Hematopoietic multipotent progenitor cell treated with erythropoietin and hydrocortisone succinate and interleukin-3 and kit ligand, for 6 days (in vitro differentiated cells): ENCODE measurements at places on chromosomes 4 and X.

- no peak for DNase-seq
Observed at GRCh38 chr4:155688860-155689259, 22.2 kb downstream of the GUCY1A1 start.

- DNase-seq: no peak
Observed at GRCh38 chr4:140816806-140817510, 60.8 kb upstream of the TBC1D9 start.

- DNase-seq: no peak
Observed at GRCh38 chr4:84803720-84804119, 162.8 kb downstream of the WDFY3 start.

DNA sequence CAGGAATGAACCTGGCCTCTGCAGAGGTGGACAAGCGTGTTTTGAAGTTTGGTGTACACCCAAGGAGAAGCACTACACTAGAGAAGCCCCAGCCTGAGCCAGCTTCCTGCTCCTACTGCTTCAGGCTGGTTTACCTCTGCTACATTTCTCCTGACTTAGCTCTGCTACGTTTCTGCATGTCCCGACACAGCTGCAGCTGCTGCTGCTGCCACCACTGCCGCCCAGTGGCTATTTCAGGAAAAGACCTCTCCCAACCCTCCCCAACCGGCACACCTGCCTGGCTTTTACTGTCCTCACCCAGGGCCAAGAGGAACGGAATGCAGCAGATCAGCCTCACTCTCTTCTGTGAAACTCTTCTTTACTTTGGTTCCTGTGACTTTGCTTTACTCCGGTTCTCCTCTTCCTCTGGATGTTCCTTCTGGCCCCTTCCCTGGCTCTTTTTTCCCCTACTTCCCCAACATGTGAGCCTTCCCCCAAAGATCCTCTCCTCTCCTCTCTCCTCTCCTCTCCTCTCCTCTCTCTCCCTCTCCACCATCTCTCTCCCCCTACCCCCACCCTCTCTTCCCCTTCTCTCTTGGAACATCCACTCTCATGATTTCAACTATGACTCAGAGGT lies 3.1 kb upstream of the P2RY4 start:
- DNase-seq: peak; percentile 62

DNA sequence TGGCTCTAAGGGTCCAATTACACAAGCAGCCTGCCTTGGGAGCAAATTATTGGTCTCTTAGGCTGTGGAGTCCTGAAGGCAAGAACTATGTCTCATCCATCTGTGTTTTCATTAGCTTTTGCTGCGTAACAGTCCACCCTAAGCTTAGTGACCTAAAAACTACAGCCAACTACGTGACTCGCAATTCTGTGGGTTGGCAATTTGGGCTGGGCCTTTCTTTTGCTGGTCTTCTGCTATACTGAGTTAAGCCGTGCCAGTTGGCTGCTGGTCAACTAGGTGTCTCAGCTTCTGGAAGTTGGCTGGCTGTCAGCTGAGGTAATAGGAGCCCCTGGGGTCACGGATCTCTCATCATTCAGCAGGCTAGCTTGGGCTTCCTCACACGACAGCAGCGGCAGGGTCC lies 205.6 kb upstream of the S100G start:
- DNase-seq: no peak

DNA sequence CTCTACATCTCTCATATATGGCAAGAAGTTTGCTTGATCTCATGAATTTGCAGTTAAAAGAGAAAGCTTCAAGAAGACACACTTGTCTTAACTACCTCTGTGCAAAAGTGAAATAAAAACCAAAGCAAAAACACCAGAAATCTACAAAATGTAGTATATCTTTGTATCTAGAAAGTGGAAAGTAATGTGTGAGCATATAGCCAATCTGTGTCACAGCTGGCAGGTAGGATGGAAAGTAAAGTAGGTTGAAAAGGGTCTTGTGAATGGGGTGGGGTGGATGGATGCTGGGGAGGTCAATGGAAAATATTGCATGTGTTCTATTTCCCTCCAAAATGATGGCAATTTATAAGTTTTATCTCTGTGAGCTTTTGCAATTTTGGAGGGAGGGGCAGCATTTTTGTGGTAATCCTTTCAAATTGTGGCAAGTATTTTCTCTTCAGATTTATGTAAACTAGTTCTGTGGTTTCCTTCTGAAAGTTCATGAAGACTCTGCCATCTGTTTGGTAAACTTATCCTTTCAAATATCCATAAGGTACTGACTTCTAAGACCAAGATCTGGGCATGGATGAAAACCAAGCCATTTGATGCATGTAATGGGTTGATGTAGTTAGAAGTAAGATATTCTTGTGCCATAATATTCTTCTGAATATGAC lies 215.9 kb upstream of the GIMD1 start:
- DNase-seq: no peak

- DNase-seq: no peak
Observed at GRCh38 chr4:73505567-73505966, 24.0 kb downstream of the AFM start.

DNA sequence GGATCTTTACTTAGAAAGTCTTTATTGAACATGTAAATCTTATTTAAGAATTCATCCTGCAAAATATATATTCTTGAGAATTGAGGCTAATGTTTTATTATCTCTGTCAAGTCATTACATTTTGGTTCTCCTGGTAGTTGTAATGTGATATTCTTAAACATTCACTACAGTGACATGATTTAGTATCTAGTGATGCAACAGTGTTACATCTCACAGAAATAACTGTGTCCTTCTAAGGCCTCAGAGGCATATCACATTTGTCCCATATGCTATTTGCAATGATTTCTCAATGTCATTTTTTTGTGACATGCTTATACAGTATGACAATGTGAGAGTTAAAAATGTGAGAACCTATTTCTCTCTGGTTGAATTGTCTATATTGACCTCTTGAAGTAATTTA lies 34.1 kb downstream of the PRRG1 start:
- no peak for DNase-seq

DNA sequence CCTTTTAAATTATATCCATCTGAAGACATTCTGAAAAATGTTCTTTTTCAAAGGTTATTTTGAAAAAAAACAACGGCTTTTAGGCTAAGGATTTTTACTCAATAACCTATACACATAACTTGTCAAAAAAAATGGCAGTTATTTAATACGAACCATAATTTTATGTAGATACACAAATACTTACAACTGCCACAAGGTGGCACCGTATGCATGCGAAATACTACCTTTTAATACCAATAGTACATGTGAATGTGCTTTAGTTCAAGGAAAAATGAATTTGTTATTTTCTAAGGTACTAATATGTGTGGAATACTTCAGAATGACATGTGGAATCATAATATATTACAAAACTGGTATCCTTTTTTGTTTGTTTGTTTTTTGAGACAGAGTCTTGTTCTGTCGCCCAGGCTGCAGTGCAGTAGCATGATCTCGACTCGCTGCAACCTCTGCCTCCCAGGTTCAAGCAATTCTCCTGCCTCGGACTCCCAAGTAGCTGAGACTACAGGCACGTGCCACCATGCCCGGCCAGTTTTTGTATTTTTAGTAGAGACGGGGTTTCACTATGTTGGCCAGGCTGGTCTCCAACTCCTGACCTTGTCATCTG lies 4.6 kb upstream of the MAD2L1 start:
- DNase-seq: peak; percentile 80

DNA sequence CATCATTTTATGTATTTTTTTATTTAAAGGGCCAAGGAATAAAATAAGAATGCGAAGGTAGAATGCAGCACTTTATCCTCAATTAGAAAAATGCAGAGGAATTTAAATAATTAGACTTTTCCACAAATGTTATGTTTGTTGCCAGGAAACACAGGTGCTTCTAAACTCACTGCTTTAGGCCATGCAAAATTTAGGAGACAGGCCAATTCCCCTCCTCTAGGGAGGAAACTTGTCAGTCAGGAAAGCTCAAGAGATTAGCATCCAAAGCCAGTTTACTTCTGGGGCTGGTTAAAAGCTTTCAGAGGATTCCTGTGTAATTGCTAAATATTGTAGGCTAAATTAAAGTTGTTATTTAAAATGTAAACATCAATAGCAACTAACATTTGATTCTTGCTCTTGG lies 124.5 kb downstream of the DMD start:
- DNase-seq: no peak

GRCh38 chr4:102022343-102022742 lies 231.8 kb downstream of the BANK1 start:
- no peak for DNase-seq

DNA sequence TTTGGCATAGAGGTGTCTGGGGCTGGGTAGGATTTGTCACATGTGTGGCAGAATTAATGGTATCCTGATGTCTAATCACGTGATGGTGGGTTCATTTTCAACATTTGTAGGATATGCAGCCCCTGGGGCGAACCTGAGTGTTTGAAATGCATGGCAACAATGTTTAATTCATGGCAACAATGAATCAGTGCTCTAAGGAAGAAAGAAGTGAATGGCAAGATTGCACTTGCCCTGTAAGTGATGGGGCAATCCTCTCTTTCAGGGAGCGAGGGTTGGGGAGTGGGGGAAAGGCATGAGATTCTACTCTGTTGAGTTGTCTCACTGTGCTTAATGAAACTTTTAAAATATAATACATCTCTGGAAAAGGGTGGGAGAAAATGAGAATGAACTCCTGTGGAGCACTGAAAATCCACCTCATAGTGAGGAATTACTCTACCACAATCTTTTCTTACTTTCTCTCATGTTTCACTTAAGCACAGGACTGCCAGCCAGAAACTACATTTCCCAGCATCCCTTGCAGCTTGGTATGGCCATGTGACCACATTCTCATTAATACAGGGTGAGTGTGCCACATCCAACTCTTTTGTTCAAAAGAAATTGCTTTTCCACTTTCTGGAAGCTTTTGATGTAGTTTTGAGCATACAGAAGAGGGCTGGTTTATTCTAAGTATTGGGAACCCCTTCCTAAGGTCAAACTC lies 64.0 kb upstream of the PGM2 start:
- DNase-seq: peak; percentile 75

- no peak for DNase-seq
Observed at GRCh38 chr4:53981567-53981966, 82.8 kb downstream of the CHIC2 start.

DNA sequence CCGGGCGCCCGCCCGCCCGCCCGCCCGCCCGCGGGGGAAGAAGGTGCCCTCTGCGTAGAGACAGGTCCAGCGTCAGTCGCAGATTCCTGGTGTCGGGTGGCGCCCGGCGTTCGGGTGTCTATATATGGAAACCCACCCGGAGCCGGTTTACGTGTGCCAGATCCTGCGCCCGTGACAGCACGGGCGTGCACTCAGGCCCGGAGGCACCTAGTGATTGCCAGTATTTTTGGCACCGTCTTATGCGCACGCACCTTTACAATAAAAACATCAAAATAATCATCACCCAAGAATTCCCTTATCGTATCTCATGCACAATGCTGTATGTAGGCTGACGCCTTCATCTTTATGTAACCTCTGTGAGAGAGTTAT lies 519 bp downstream of the SLC25A4 start:
- DNase-seq: peak; percentile 33

GRCh38 chrX:136725441-136726104 lies 55.2 kb downstream of the ARHGEF6 start:
- DNase-seq: no peak

- DNase-seq: no peak
Observed at GRCh38 chr4:84956014-84956413, 10.5 kb downstream of the WDFY3 start.

GRCh38 chr4:132502096-132502552 lies 647.0 kb upstream of the PCDH10 start:
- DNase-seq: no peak

- peak; percentile 29 for DNase-seq
Observed at GRCh38 chr4:147786031-147786430, 54.1 kb downstream of the ARHGAP10 start.

- no peak for DNase-seq
Observed at GRCh38 chrX:99078301-99078700, 1331.8 kb downstream of the PCDH19 start.

- peak; percentile 22 for DNase-seq
Observed at GRCh38 chrX:154417157-154417556, 5.8 kb downstream of the TAFAZZIN start.

GRCh38 chr4:132334081-132334480 lies 815.0 kb upstream of the PCDH10 start:
- no peak for DNase-seq

DNA sequence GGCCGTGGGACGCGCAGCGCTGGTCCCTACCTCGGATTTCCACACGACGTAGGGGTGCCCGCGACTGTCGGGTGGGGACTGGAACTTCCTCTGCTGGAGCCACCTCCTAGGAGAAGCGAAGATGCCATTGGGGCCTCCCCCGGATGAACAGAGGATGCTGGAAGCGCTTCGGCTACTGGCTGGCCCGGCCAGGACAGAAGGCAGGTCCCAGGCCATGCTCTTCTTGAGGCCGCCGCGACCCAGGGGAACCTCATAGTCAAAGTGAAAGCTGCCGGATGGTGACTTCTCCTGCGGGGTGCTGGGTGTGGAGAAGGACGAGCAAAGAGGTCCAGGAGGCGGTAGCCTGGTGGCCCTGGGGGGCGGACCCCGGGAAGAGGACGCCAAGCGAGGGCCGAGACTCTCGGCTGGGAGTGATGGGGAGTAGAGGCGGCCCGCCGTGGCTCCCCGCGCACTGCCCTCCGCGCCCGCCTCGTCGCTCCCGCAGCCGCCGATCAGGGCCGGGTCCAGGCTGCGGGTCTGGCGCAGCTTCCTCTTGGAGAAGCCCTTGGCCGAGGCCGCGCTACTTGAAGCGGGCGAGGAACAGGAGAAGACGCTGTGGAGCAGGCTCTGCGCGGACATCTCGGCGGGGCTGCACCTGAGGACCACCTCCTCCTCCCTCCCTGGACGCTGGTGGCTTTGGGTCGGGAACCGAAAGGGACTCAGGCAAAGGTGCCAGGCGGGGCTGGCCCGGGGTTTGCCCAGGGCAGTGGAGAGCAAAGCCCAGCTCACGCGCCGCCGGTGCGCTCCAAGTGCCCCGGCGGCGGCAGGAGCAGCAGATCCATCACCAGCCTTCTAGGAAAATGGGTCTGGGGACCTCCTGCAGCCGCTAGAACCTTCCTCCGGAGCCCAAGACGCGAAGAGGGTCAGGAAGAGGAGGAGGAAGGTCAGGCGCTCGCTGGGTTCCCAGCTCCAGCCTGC lies 1.2 kb downstream of the ARHGAP6 start:
- no peak for DNase-seq

GRCh38 chrX:50188859-50189600 lies 11.8 kb downstream of the AKAP4 start:
- no peak for DNase-seq

DNA sequence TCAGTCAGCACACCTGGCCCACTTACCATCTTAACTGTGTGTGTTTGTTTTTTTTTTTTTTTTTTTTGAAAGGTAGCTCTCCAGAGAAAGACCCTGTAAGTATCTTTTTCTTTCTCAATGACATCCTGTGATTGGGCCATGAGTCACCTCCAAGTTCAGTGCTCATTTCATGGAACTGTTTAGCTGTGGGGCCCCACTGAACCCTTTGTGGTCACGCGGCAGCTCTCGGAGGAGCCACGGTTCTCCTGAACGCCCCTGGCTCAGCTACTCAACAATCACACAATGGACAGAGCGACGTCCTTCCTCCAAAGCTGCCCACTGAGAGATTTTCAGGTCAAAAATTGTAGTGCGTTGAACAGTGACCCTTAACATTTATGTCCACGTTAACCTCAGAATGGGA lies 14.2 kb upstream of the IL3RA start:
- DNase-seq: peak; percentile 48
